ENCODE measurements at places on chromosomes 4 and X. TPM values are rescaled to one million over a fixed set of nuclear protein-coding genes. Genes with fewer than 3 reads are reported as not detected.

GRCh38 chr4:133323670-133324069 lies 174.6 kb downstream of the PCDH10 start:
- no peak for DNase-seq

DNA sequence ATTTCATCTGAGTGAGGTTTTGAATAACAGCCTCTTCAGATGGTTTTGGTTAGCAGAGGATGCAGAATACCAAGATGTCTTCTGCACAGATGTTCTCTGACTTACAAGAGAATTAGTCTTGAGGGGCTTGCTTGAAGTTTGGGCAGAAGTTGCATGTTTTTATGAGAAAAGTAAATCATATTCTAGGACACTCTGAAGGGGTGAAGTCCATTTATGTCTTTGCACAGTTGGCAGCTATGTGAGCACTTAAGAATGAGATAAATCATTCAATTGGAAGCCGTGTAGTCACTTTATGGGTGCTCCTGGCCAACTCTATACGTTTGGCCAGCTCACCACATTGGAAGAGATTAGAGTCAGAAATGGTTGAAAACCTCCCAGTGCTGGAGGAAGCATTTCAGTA lies 252.7 kb upstream of the KCNIP4 start:
- DNase-seq: no peak

- DNase-seq: no peak
Observed at GRCh38 chr4:653831-654502, 20.1 kb downstream of the ATP5ME start.

DNA sequence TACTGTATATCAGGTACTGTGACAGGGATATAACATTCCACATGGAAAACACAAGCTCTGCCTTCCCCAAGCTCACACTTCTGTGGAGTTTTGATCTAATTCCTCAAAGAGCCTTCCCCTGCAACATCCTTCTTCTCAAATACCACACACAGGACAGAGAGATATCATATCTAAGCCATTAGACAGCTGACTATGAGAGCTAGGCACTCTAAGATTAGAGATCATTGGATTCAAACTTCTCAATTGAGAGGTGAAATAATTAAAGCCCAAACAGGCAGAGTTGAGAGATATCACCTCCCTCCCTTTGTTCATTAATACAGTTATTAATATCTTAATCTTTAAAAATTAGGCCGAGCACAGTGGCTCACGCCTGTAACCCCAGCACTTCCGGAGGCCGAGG lies 25.0 kb downstream of the TEC start:
- no peak for DNase-seq

Gene NLRP2B
- not detected for total RNA-seq

Gene TIGD4
- 1.1 TPM for total RNA-seq

Gene FBXL5
- 75.4 TPM for total RNA-seq
